IMR-90 (cell line): ENCODE measurements at places on chromosomes 7 and 10. TPM values are rescaled to one million over a fixed set of nuclear protein-coding genes. Genes with fewer than 3 reads are reported as not detected.

Gene MUC12
- total RNA-seq = not detected in 2 replicates

DNA sequence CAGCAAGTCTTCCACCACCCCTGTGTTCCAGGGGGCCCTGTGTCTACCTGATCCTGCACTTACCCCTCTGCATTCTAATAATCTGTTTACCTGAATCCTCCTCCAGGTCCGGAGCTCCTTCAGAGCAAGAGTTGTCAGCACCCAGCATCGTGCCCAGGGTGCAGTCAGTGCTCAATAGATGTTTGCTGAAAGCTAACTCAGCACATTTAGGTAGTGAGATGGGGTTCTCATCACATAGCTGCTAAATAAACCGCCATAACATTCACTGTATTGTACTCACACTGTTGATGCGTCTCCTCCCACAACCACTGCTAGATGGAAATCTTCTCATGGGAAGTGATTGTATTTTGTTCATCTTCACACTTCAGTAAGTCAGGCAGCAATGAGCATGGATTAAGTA is 376.5 kb upstream of the C7orf33 start:
- H3K27me3 ChIP-seq = no peaks in the 10 kb centered on the region
- no peak for DNase-seq
- no peaks in the 10 kb centered on the region for H3K36me3 ChIP-seq
- no peaks in the 10 kb centered on the region for H3K4me1 ChIP-seq
- H3K27ac ChIP-seq = no peak overlapping the region

DNA sequence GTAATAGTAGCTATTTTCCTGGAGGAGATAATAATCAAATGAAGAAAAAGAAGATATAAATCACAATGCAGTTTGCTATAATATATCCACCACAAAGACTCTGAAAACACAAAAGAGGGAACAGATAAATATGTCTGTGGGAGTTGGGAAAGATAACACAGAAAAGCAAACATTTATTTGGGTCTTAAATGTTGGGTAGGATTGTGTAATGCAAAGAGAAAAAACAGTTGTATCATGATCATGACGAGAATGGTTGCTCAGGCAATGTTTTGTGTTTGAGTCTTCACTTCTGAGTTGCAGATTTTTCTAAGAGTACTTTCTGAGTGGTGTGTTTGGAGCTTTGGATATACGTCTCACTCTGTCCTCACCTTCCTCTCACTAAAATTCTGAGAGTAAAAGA is 437.5 kb downstream of the TFEC start:
- no peaks in the 10 kb centered on the region for H3K4me1 ChIP-seq
- H3K27ac ChIP-seq = no peak overlapping the region
- no peak overlapping the region for H3K4me3 ChIP-seq
- DNase-seq = no peak
- H3K36me3 ChIP-seq = no peaks in the 10 kb centered on the region

GRCh38 chr7:96649981-96650380 is 59.7 kb downstream of the SEM1 start:
- no peaks in the 10 kb centered on the region for H3K36me3 ChIP-seq
- H3K4me3 ChIP-seq = no peak overlapping the region
- H3K27me3 ChIP-seq = no peaks in the 10 kb centered on the region
- H3K4me1 ChIP-seq = 0 out of 2 replicates have a peak, but pooled peaks cover 2% of the 10 kb centered on the region
- H3K27ac ChIP-seq = no peak overlapping the region

GRCh38 chr7:45177801-45178200 is 20.2 kb downstream of the RAMP3 start:
- no peaks in the 10 kb centered on the region for H3K36me3 ChIP-seq
- peaks cover 34% of the 10 kb centered on the region; the same call in 1 of the 2 replicates for H3K27me3 ChIP-seq
- no peaks in the 10 kb centered on the region for H3K4me1 ChIP-seq
- no peak for DNase-seq
- no peak overlapping the region for H3K4me3 ChIP-seq
- H3K27ac ChIP-seq = no peak overlapping the region

Gene POR
- total RNA-seq = 25.3 and 25.5 TPM in 2 replicates

Gene DDC
- total RNA-seq = not detected in 2 replicates

DNA sequence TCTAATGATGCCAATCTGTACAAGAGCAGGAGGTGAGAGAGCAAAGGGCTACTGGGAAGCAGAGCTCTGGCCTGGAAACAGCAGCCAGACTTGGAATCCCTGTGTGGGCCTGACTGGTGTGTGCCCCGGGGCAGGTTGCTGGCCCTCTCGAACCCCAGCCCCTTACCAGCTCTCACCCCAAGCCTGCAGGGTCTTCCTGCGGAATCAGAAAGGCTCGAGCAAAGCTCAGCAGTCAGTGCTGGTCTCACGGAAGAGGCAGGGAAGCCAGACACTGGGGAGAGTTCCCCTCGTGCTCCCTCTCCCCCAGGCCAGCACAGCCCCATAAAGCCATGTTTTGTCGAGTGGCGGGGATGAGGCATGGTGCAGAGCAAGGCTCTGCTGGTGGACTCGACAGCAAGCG is 50.1 kb downstream of the POLR3A start:
- no peaks in the 10 kb centered on the region for H3K27me3 ChIP-seq
- H3K4me1 ChIP-seq = peaks cover 3% of the 10 kb centered on the region; the same call in 1 of the 2 replicates
- DNase-seq = no peak
- H3K36me3 ChIP-seq = peaks cover 63% of the 10 kb centered on the region

DNA sequence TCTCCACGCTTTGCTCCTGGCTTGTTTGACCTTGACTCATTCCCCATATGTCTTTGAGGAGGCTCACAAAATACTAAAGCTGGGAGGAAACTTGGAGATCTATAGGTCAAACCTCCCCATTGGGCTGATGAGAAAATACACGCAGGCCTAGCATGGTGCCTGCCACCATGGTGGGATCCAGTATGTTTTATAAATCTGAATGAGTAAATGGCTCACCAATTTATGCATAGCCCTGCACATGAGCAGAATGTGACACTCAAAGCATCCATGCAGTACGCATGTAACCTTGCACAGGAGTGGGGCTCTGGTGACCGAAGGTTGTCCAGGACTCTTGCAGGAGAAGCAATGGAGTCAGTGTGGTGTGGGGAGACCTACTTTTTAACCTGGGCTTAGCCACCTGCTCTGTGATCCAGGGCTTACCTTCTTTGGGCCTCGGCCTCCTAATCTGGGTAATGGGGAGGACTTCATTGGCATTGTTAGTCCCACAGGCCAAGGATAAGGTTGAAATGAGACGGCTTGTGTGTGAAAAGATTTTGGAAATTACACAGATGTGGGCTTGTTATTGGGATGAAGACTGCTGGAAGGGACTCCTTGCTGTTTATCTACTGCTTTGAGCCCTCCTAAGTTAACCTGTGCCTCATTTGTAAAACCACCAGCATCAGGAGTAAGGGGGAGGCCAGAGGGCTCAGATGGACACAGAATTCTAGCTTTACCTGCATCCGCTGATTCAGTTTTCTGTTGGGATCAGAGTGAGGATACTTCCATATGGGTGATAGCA is 58.4 kb downstream of the ADCYAP1R1 start:
- no peak for DNase-seq
- no peaks in the 10 kb centered on the region for H3K4me1 ChIP-seq
- no peak overlapping the region for H3K27ac ChIP-seq
- H3K36me3 ChIP-seq = no peaks in the 10 kb centered on the region
- no peaks in the 10 kb centered on the region; the same call in none of the 2 replicates for H3K27me3 ChIP-seq

DNA sequence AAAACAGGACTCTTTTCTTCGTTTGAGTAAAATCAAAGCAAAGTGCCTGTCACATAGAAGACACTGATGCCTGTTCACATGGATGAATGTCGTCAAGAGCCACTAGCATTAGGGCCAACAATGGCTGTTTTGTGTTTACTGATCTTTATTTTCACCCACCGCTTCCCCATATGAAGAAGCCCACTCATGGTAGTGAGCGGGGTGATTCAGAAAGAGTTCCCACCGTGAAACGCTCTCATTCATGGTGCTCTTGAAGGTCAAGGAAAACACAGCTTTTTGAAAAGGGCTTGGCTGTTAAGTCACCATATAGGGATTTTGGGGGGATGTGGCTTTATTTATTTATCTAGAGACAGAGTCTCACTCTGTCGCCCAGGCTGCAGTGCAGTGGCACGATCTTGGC is 12.5 kb downstream of the PROSER2 start:
- H3K4me3 ChIP-seq = no peak overlapping the region
- H3K36me3 ChIP-seq = no peaks in the 10 kb centered on the region
- H3K27me3 ChIP-seq = no peaks in the 10 kb centered on the region; the same call in 1 of the 2 replicates
- H3K27ac ChIP-seq = no peak overlapping the region
- H3K4me1 ChIP-seq = peaks cover 4% of the 10 kb centered on the region
- DNase-seq = no peak
